ENCODE measurements at places on chromosomes 3 and 15.

- DNase-seq, result no peak
These were observed 192.9 kb upstream of the SLITRK3 start for GRCh38 chr3:165389064-165389463.

- DNase-seq, result no peak
These were observed 193.2 kb downstream of the CLSTN2 start for GRCh38 chr3:140128217-140128616.

- no peak for DNase-seq
These were observed 16.5 kb downstream of the GATM start for GRCh38 chr15:45361878-45362277.

DNA sequence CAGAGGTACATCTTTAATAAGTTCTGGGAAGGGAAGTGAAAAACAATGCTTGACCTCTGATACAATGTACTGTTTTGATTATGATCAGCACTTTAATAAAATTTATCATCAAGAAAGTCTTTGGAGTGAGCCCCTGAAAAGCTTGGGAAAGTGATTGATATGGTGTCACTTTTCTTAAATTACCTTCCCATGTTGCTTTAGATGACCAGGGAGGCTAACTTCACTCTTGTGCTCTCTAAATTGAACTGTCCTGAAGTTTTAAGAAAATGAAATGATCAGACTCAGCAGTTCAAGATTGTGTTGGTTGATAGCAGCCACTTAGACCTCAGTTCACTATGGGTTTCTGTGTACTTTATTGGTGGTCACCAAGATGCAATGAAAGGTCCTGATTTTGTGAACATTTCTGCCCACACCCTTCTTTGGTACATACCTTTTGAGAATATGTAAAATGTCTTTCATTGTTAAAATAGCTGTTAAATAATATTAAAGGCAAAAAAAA is 15.7 kb downstream of the TGFBR2 start:
- DNase-seq, result no peak

Measured in stimulated activated CD4-positive, alpha-beta T cell treated with anti-CD3 and anti-CD28 coated beads, Interleukin-2, amount 100 ng/mL, for 24 hours (primary cell).